ENCODE measurements at places on chromosomes 6 and 20. TPM values are rescaled to one million over a fixed set of nuclear protein-coding genes. Genes with fewer than 3 reads are reported as not detected.

DNA sequence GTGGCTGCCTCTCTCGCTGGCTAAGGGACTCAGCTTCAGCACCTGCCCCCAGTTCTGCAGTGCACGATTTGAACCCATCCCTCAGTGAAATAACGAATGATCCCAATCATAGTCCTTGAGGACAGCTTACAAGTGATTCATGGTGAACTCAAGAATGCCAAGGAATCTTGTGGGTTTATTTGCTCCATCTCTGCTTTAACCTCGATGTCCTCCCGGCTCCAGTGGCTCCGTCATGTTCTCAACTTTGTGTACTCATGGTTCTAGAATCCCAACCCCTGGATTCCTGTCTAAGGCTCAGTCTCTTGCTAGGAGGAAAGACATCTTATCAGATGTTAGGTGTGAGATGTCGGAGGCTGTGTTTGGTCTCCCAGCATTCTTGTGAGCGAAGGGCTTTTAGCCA lies 29.0 kb upstream of the GTSF1L start:
- DNase-seq, result no peak

GRCh38 chr6:146583966-146584365 lies 14.8 kb upstream of the ADGB start:
- DNase-seq, result no peak

- peak; percentile 19 for DNase-seq
These were observed 5.4 kb downstream of the DLL1 start for GRCh38 chr6:170285482-170285881.

Gene TEAD3
- 63.3 TPM for total RNA-seq

DNA sequence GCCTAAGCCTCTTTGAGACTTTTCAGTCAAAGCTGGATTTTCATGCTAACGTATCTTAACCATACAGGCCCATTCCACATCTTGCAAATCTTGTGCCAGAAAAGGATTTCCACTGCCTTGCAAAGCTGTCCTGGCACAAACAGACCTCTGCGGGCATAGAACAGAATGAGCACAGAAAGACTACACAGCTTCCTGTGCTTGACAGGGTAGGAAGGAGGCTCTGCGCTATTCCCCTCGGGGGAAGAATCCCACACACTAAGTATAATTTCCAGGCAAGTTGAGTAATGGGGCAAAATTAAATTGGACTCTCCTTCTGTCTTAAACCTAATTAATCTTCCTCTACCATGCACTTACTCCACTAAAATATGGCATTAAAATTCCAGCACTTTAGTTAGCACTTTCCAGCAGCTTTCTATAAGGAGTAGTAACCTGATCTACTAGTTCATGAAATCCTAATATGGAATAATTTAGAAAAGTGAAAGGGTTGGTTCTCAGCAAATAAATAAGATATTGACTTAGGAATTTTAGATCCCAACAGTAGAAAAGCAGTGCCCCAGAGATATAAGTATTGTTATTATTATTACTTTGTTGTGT lies 532.1 kb upstream of the JAG1 start:
- no peak for DNase-seq

DNA sequence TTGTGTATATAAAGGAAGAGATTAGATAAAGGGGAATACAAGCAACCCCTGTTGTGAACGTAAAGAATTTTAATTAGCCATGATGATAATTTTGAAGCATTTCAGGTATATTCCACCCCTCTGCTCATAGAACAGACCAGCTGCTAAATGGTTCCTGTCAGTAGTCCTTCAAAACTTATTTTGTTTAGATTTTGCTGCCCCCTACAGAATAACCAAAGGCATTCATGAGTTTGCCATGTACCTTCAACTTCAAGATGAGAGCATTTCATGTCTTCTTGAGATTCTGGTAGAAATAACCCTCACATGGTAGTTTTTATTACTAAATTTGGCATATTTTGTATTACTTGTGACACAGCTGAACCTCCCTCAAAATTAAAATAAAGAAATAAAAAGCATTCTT lies 1586.7 kb downstream of the HACE1 start:
- no peak for DNase-seq

DNA sequence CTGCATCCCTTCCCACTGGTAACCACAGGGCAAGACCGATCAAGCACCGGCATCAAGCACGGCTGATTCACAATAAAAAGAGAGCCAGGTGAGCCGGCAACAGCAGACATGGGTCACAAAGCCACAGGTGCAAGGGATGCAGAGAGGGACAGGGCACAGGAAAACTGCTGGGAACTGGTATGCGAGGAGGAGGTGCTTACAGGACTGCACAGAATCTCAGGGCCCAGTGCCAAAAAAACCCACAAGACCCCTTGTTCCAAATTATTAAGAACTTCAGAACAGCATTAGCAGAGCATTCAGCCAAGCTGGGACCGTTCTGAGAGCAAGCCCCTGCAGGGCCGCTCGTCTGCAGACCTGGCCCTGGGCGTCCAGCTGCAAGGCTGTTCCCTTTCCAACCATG lies 35.4 kb downstream of the BFSP1 start:
- DNase-seq, result no peak

DNA sequence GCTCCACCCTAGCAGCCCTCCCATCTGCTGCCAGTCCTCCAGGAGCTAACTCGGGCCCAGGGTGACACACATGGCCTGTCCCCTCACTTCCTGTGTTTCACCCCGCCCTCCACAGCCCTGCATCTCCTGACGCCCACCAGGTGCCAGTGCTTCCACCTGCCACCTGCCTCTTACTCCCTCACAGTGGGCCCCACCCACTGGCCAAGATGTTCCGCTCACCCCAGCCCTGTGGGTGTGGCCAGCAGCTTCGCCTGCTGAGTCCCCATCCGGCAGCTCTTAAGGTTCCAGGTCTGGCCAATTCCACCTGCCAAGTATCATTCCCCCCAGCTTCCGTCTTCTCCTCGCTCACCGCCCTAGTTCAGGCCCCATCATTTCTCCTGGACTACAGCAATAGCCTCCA lies 184.1 kb downstream of the MBOAT1 start:
- no peak for DNase-seq

Gene HLA-DQB2
- total RNA-seq, result 2.9 TPM

GRCh38 chr6:31075528-31075927 lies 36.8 kb downstream of the C6orf15 start:
- no peak for DNase-seq

GRCh38 chr6:14452567-14453527 lies 335.3 kb downstream of the CD83 start:
- no peak for DNase-seq

DNA sequence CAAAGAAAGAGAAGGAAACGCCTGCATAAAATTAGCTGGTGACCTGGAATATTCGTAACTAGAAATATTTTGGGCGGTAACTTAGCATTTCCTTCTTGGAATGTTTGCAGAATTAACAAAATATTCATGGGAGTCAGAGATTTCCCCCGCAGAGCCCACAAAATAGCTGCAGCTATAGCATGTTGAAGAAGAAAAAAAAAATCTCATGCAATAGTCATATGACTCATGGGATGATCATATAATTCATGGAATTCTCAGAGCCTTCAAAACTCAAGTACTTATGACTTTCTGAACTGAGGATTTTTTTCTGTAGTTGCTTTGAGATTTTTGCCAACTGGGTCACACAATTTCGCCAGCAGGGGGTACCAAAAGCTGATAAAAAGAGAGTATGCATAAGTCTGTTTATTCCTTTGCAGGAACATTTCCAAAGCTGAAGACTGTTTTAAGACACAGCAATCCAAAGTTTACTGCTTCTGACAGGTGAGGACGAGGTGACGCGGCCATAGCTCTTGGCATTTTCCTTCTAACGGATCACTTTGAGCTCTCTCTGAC lies 586.0 kb upstream of the CHD6 start:
- no peak for DNase-seq

DNA sequence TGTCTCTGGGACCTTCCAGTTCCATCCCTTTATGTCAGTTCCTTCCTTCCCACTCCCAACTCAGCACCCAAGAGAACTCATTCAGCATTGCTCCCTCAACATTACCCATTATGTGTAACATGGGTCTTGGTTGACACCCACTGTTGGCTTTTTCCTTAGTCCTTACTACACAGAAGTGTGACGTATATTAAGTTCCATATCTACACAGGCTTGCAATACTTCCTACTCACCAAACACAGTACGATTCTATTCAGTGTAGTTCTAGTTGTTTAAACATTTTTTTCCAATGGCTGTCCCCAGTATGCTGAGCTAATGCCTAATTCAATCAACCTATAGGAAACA lies 37.7 kb downstream of the ARHGAP18 start:
- no peak for DNase-seq

GRCh38 chr20:40778894-40779496 lies 90.0 kb upstream of the MAFB start:
- no peak for DNase-seq

DNA sequence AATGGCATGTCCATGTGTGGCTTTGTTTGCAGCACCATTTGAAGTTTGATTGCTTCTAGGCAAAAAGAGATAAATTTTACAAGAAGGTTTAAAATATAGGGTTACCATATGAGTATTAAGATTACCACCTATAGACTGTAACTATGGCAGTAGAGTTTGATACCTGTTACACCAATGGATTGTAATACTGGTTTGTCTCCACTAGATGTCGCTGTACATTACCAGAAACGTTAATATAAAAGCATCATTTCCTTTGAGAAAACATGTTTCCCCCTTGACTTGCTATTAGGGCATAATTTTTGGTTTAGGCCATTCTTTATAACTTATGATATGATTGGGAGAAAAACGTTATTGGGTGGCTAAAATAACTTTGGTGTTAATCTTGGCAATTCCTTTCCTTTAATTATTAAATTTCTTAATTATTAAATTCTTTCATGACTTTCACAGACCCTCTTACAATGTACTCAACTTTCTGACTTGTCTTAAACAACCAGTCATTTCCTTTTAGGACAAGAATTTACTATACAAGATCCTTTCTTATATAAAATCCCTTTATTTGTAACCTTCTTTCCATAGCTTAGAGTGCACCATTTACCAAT lies 42.8 kb downstream of the HLA-DPB1 start:
- DNase-seq, result no peak

Gene XKR7
- total RNA-seq, result not detected

DNA sequence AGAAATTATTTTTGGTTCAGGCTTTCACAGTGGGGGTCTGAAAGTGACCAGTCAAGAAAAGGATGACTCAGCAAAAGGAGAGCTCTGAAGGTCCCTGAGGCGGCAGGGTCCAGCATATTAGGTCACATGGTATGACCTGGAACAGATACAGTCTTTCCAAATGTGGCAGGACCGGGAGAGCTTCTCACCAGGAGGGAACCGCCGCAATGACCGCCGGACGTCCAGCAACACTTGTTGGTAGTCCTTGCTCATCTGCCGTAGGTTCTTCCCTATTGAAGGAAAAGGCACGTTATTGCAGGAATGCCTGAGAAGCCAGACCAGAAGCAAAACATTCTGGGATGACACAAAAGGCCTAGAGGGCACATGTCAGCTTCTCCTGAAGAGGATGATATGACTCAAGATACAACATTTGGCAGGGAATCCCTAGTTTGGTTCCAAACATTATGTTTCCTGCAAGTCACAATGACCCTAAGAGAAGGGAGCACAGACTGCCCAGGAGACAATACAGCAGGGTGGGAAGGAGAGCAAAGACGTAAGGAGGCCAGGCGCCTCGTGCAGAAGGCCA lies 17.4 kb downstream of the TBC1D20 start:
- DNase-seq, result no peak

- DNase-seq, result no peak
These were observed 577.0 kb downstream of the CDH26 start for GRCh38 chr20:60535211-60535610.
